NCI-H524 treated with DMSO at 0.1 percent for 48 hours (cell line): ENCODE measurements at places on chromosomes 2 and 18.

DNA sequence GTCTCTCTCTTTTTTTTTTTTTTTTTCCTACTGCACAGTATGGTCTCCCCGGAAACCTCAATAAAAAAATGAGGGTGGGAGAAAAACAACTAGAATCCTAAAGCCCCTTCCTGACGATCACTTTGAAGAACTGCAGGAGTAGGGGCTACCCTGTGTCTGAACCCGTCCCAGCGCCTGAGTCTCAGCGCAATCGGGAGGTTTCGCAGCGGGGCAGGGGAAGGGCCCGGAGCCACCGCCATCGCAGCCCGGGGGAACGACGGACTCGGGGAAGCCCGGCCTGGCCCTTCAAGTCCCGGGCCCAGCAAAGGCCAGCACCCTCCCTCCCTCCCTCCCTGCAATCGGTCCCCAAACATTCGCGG is 411 bp downstream of the NARS1 start:
- no peak for DNase-seq

DNA sequence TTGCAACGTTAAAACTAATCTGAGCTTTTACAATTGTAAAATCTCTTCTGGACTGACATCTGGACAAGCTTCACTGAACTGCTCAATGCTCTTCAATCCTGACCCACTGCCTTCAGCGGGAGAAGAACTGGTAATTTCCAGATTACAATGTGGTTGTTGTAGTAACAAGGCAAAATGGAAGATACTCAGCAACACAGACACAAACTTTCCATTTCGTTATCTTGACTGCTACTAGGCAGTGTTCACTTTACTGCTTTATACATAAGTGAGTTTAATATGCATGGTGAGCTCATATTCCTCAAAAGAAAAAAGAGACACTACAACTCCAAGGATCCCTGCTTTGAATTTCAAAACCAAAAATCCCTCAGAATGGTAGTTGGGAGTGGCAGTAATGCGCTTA is 51.9 kb downstream of the GRB14 start:
- DNase-seq, result no peak

DNA sequence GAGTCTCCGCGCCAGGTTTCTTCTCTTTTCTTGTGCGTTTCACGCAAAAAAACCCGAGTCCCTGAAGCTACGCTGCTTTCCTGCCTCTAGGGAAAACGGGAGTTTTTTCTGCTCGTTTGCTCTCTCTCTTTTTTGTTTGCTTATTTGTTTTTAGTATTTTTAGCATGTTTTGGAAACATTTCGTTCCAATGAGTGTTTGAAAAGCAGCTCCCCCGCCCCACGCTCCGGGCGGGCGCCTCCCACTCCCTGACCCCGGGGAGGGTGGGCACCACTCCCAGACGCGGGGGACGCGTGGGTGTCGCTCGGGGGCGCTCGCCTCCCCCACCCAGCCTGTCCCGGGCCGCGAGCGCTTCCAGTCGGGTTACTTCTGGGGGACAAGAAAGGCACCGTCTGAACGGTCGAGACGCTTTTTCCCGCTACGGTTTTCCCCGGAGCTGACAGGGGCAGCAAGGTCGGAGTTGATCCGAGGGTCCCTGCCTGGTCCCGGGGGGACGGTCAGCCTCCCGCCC is 446 bp upstream of the EFHD1 start:
- no peak for DNase-seq

GRCh38 chr2:107466241-107466640 is 360.5 kb upstream of the RGPD4 start:
- DNase-seq, result no peak

- DNase-seq, result no peak
These were observed 35.0 kb upstream of the DYNAP start for GRCh38 chr18:54555996-54556395.

- no peak for DNase-seq
These were observed 112.7 kb downstream of the ANKRD44 start for GRCh38 chr2:197197895-197198311.

- DNase-seq, result no peak
These were observed 102.6 kb downstream of the HDAC4 start for GRCh38 chr2:239298116-239298804.

GRCh38 chr2:39158351-39158750 is 37.5 kb upstream of the SOS1 start:
- no peak for DNase-seq

DNA sequence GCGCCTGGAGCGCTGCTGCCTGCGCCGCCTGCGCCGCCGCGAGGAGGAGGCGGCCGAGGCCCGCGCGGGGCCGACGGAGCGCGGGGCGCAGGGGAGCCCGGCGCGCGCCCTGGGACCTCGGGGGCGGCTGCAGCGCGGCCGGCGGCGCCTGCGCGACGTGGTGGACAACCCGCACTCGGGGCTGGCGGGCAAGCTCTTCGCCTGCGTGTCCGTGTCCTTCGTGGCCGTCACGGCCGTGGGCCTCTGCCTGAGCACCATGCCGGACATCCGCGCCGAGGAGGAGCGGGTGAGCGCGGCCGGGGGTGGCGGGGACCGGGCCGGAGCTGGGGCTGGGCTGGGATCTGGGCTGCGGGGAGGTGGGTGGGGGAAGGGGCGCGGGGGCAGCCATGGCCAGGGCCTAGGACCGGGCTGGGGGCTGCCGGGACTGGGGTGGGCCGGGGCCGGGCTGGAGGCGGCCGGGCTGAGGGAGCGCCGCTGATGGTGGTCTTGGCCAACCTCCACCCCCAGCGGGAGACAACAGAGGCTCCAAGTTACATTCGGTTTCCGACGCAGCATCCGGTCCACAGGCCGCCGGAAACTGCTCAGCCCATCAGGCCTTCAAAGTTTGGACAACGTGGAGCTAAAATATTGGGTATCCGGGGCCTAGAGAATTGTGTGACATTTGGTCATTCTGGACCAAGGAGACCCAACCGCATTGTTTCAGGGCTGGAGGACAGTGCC is 66.4 kb downstream of the KCNG2 start:
- DNase-seq, result no peak

- DNase-seq, result no peak
These were observed 103.1 kb downstream of the PPP1R1C start for GRCh38 chr2:182088681-182089320.

DNA sequence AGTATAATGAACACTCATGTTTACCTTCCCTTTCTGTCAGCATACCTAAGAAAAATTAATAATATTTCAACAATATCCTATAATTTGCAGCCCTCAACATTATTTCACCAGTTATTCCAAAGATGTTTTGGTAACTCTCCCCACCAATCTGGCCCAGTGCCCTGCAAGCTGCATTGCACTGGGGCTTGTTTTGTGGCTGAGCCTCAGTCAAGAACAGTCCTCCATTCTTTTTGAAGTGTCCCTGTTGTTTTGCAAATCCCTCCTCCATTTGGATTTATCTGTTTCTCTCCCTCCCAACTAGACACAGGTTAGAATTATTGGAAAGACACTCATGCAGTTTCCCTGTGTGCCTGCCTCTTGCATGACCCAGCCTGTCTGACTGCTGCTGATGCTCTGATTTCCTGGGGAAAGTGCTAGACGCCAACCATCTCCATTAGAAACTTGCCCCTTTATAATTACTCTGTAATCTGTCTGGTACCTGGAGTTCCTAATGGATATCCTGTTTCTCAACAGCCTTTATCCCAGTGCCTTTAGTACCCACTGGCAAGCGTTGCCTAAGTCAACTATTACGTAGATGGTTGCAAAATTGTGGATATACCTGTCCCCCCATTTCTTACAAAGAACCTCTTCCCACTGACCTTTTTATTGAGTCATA is 60.2 kb downstream of the EIF5B start:
- no peak for DNase-seq

- no peak for DNase-seq
These were observed 9.9 kb downstream of the EPAS1 start for GRCh38 chr2:46306988-46307655.

DNA sequence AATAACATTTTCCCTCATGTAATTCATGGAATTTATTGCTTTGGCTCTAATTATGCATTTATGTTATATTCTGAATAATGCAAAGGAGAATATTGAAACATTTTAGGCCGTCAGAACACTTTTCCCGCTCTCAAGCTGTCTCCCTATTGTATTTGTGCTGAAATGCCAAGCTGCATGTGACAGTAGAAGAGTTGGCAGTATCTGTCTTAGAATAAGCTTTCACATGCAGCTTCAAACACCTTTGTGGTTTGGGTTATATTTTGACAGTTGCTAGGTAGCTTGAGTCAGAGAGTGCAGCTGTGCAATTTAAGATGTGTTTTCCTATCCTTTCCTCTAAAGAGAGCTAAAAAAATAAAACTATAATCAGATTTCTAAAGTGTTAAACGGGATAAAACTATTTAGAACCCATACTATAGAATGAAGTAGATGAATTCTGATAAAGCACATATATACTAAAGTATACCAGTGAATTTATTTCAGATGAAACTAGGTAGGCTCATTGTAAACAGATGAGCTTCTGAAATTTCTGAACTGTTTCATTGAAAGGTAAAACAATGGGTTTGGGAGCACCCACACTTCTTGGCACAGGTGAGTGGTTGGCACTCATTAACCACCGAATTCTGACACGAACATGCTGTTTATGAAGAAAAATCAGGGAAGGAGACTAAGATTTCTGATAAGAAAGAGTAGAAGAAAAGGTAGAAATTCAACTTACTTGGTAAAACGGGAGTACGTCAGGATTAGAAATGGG is 43.4 kb downstream of the PLCL1 start:
- no peak for DNase-seq

- DNase-seq, result no peak
These were observed 74.0 kb downstream of the CERS6 start for GRCh38 chr2:168529900-168530561.

DNA sequence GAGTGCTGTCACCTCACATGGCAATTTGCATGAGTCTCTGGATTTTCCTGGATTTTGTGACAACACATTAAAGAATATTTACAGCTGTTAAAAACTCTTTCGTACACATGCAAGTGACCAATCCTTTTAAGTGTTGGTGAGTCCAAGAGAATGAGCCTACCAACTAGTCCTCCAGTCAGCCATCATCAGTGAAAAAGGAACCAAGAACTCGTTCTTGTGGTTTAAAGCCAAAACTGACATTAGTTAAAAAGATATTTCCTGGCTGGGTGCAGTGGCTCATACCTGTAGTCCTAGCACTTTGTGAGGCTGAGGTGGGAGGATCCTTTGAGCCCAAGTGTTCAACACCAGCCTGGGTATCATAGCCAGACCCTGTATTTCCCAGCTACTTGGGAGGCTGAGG is 215.4 kb upstream of the ITGA4 start:
- DNase-seq, result no peak

GRCh38 chr18:69958422-69958821 is 10.7 kb upstream of the CD226 start:
- DNase-seq, result no peak

- no peak for DNase-seq
These were observed 390.4 kb downstream of the CMPK2 start for GRCh38 chr2:6475155-6475940.

DNA sequence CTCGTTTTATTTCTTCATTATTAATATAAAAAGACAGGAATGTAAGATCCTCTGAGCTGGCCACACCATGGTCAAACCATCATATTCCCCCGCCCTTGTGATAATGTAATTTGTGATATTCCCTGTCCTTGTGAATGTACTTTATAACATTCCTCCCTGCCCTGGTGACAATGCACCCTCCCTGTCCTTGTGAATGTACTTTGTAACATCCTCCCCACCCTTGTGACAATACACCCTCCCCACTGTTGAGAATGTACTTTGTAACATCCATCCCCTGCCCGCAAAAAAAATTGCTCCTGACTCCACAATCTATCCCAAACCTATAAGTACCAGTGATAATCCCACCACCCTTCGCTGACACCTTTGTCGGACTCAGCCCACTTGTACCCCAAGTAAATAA is 211.0 kb downstream of the MBD2 start:
- DNase-seq, result no peak

- DNase-seq, result no peak
These were observed at the start of gene OTOS for GRCh38 chr2:240140511-240140910. Gene OTOS, minus strand, starts transcription at chr2:240140658. Its CDS starts 332 bp downstream, at chr2:240140326.

DNA sequence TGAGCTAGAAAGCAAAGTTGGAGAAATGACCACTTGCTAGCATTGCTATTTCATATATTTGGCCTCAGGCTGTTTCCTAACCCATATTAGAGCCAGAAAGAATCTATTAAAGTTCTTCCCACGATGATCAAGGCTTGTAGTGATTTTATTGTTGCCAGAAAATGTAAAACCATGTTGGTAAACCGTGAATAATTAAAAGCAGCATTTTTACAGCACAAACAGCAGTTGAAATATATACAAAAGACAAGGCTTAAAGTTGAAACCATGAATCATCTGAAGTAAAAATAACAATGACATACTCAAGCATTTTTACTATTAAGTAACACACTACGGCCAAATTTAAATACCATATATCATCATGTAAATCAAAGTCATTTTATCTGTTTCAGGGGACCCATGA is 27.7 kb upstream of the DSC3 start:
- no peak for DNase-seq

DNA sequence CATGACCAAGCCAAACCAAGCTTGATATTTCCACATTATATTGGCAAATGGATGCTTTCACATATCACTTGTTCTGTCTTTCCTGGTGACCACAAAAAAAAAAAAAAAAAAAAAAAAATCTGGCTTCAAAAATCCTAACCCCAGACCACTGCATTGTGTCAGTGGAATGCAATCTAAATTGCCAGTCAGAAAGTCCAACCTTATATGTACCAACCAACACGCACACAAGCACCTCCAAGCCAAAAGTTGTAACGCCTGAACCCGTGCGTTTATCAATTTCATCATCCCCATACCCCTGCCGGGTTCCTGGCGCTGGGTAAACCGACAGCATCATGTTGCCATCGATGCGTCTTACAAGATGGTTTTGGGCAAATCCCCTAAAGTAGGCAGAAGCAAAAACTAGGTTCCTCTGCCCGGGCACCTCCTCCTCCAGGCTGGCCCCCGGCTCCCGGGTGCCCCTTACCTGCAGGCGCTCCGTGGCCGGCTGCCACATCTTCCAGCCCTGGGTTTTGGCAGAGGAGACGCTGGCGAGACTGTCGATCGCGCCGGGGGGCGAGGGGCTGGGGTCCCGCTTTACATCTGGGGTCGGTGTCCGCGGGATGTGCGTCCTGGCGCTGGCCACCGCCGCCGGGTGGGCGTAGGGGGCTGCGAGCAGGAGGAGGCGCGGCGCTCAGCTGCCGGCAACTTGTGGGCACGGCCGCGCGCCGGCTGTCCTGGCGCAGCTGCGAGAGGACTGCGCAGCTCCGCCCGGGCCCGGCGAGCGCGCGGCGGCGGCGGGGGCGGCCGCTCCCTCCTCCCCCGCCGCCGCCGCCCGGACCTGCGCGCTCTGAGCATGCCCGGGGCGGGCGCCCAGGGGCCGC is at the start of gene PID1:
Gene PID1 (minus strand): TSS at position 737 of the 860 bp plus-strand sequence. CDS start 244 bp downstream, at position 493.
- DNase-seq, result no peak

DNA sequence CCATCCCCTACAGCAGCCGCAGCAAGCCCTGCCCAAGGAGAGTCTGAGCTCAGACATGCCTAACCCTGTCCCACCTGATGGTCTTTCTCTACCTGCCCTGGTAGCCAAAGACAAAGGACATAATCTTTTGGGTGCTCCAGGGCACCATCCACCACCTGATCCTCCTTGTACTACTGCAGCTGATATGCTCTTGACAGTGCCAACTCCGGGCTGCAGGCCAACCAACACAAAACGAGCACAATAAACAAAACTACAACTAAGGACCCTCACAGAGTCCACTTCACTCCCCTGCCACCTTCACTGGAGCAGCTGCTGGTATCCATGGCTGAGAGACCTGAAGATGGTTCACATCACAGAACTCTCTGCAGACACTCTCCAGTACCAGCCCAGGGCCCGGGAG is 106.3 kb downstream of the GRB14 start:
- DNase-seq, result no peak
